ENCODE measurements at places on chromosomes 11 and 22. TPM values are rescaled to one million over a fixed set of nuclear protein-coding genes. Genes with fewer than 3 reads are reported as not detected.

CCDC87 gene
- 0.15 TPM for total RNA-seq

MUC5B gene
- total RNA-seq: 6.9 TPM

RAB38 gene
- 5.2 TPM for total RNA-seq

GPR83 gene
- total RNA-seq: not detected

KCNQ1 gene
- 3.6 TPM for total RNA-seq

EXPH5 gene
- total RNA-seq: 16.8 TPM

METTL15 gene
- total RNA-seq: 16.4 TPM

OR8D1 gene
- not detected for total RNA-seq

P2RY6 gene
- 1.6 TPM for total RNA-seq

OR51E2 gene
- not detected for total RNA-seq

SLC15A3 gene
- total RNA-seq: 23.2 TPM

CEND1 gene
- not detected for total RNA-seq

SCGB1C1 gene
- total RNA-seq: not detected

MUC15 gene
- not detected for total RNA-seq

GSTT4 gene
- not detected for total RNA-seq

LDHAL6A gene
- not detected for total RNA-seq

MMP12 gene
- not detected for total RNA-seq

VPS26B gene
- total RNA-seq: 40.1 TPM

DCHS1 gene
- total RNA-seq: 18.0 TPM

PDGFD gene
- total RNA-seq: 76.0 TPM

PTGDR2 gene
- not detected for total RNA-seq

MMP7 gene
- 1,213 TPM for total RNA-seq

SLC25A1 gene
- 140 TPM for total RNA-seq

CYP2D6 gene
- 2.0 TPM for total RNA-seq

DDX10 gene
- total RNA-seq: 29.5 TPM

CTSW gene
- 4.0 TPM for total RNA-seq

OR4C45 gene
- not detected for total RNA-seq

CBLIF gene
- total RNA-seq: not detected

PITPNB gene
- 49.2 TPM for total RNA-seq

MPZL3 gene
- 13.1 TPM for total RNA-seq

SCN3B gene
- 1.9 TPM for total RNA-seq

TEX54 gene
- not detected for total RNA-seq

MYRF gene
- total RNA-seq: 0.66 TPM

OR8D4 gene
- not detected for total RNA-seq

C11orf97 gene
- not detected for total RNA-seq

ART5 gene
- not detected for total RNA-seq

SCGB1A1 gene
- not detected for total RNA-seq

USH1C gene
- not detected for total RNA-seq

MIAT gene
- 1.9 TPM for total RNA-seq

PANX3 gene
- total RNA-seq: not detected

RNF26 gene
- total RNA-seq: 11.2 TPM

OR5A1 gene
- total RNA-seq: not detected

TBX10 gene
- total RNA-seq: not detected

MIOX gene
- total RNA-seq: not detected

ARRB1 gene
- total RNA-seq: 31.2 TPM

TMEM258 gene
- total RNA-seq: 35.7 TPM

TENM4 gene
- total RNA-seq: 4.8 TPM

OR10A3 gene
- not detected for total RNA-seq

ALDH3B1 gene
- total RNA-seq: 9.8 TPM

DLG2 gene
- 6.9 TPM for total RNA-seq

NAA40 gene
- total RNA-seq: 27.4 TPM

MGAT3 gene
- 1.9 TPM for total RNA-seq

CARNS1 gene
- 0.16 TPM for total RNA-seq

SEZ6L gene
- total RNA-seq: 0.15 TPM

HEPACAM gene
- total RNA-seq: 2.3 TPM

DEPDC5 gene
- total RNA-seq: 13.6 TPM
